ENCODE measurements at places on chromosomes 6 and 20.

- peak; percentile 77 for DNase-seq
Observed at GRCh38 chr6:46129629-46130511, at the start of gene ENPP4. Gene ENPP4, plus strand, starts transcription at chr6:46129989. Its CDS starts 9,595 bp downstream, at chr6:46139584.

- peak; percentile 37 for DNase-seq
Observed at GRCh38 chr6:48826901-48827701, 636.0 kb downstream of the MMUT start.

- DNase-seq: peak; percentile 45
Observed at GRCh38 chr6:138588805-138589434, 89.6 kb upstream of the NHSL1 start.

DNA sequence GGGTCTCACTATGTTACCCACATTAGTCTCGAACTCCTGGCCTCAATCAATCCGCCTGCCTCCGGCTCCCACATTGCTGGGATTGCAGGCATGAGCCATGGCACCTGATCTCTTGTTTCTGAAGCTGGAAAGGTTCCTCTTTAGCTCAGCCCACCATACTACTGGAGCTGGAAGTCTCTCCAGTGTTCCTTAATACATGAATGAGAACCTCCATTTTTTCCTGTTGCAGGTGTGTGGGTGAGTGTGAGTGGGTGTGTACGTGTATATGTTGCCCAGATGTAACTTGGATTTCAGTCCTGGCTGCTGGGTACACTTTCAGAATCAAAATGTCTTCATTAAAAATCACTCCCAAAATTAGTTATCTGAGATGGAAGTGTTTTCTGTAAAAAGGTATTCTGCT is 11.1 kb downstream of the PNPLA1 start:
- DNase-seq: no peak

DNA sequence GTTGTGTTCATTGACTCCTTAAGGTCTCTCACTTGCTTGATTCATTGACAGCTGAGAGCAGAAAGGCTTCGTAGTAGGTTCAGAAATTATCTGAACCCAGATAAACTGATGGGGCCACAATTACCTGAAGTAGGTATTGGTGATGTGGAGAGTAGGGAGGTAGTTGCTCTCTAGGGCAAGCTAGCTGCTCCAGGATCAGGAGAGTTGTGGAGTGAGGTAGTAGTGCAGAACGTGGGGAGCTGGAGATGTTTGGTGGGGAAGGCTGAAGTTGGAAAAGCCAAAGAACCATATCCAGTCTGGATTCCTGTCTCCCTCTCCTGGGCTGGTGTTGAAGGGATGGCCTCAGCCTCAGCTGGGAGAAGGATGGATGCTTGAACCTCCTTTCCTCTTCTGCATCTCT is 15.9 kb downstream of the TJAP1 start:
- DNase-seq: no peak
